ENCODE measurements at places on chromosomes 7 and 10. TPM values are rescaled to one million over a fixed set of nuclear protein-coding genes. Genes with fewer than 3 reads are reported as not detected.
A peak's percentile ranks its signal among the peaks of the same experiment; 100 is the strongest.

DNA sequence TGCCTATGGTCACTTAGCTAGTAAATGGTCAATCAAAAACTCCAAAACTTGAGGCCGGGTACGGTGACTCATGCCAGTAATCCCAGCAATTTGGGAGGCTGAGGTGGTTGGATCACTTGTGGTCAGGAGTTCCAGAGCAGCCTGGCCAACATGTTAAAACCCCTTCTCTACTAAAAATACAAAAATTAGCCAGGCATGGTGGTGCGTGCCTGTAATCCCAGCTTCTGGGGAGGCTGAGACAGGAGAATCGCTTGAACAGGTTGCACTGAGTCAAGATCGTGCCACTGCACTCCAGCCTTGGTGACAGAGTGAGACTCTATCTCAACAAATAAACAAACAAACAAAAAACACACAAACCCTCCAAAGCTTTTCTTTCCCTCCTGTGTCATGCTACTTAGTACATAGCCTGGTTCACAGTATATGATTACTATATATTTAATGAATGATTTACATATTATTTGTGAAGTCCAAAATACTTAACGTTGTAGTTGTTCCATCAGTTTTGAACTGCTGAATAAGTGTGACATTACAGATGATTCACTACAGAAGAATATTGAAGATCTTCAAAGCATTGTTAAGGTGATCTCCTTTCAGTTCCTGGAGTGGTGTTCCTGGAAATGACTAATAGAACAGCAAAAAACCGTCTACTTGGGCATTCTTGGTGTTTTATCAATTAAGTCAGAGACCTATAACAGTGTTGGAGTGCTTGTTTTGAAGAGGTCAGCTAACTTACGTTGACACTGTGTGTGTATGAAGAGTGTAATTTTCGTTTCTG is 72.9 kb downstream of the ADK start:
- no peak for DNase-seq

The GPR85 gene
- not detected for total RNA-seq

The SPDYE11 gene
- not detected for total RNA-seq

GRCh38 chr10:103828107-103828506 is 27.3 kb downstream of the SH3PXD2A start:
- no peak for DNase-seq

DNA sequence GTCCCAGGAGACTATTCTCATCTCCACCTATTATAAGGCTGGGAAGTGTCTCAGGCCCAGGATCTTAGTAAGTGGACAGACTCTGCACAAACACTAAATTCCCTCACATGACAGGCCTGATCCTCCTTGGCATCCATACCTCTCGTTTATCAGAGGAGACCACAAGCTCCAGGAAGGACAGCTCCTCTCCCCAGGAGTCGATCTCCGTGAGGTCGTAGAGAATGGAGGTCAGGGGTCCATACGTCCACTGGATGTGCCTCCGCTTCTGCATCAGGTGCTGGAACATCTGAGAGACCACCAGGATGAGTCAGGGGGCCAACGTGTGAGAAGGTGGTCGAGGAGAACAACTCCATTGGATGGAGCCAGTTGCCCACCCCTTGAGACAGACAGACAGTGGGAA is 5.6 kb downstream of the TRPV5 start:
- DNase-seq, result no peak

The EN2 gene
- 0.15 TPM for total RNA-seq

GRCh38 chr7:134058980-134059379 is 68.2 kb upstream of the LRGUK start:
- DNase-seq, result peak; percentile 31

- no peak for DNase-seq
Observed at GRCh38 chr7:12391922-12392615, 11.6 kb downstream of the VWDE start.

GRCh38 chr7:27346531-27347275 is 104.1 kb downstream of the EVX1 start:
- DNase-seq, result peak; percentile 36

GRCh38 chr7:297611-298374 is 7.8 kb downstream of the FOXL3 start:
- peak; percentile 23 for DNase-seq
